ENCODE measurements at places on chromosomes 1 and 21.

DNA sequence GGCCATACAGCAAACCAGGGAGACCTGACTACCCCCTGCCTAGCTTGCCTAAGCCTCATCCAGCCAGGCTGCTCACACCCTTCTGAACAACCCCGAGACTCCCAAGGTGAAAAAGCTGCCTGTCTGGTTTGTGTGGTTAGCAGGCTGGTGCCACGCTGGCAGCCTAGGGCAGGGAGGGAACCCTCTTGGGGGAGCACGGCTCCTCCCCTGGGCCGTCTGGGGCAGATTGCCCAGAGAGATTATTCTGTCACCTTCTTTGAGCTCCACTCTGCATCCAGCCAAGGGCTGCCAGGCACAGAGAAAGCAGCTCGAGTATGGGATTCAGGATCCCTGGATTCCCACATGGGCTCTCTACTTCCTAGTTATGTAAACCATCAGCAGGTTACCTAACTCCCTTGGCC is 27.5 kb upstream of the TCEA3 start:
- DNase-seq = peak; percentile 29

- no peak for DNase-seq
Observed at GRCh38 chr1:168057921-168058320, 78.8 kb downstream of the GPR161 start.

DNA sequence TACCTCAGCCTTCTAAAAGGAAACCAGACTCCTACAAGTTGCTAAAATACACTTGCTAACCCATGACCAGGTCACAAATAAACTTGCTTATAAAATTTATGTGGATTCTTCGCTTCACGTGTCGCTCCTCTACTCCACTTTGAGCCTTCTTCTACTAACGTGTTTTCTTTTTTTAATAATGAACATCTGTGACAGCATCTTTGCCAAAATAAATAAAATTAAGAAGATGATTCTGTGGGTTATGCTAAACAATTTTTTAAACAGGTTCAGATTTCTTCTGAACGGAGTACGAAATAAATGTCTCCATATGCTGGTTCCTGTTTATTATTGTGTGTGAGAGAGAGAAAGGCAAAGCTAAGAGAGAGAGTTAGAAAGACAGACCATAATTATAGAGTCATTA is 735.8 kb downstream of the LTN1 start:
- DNase-seq = no peak

DNA sequence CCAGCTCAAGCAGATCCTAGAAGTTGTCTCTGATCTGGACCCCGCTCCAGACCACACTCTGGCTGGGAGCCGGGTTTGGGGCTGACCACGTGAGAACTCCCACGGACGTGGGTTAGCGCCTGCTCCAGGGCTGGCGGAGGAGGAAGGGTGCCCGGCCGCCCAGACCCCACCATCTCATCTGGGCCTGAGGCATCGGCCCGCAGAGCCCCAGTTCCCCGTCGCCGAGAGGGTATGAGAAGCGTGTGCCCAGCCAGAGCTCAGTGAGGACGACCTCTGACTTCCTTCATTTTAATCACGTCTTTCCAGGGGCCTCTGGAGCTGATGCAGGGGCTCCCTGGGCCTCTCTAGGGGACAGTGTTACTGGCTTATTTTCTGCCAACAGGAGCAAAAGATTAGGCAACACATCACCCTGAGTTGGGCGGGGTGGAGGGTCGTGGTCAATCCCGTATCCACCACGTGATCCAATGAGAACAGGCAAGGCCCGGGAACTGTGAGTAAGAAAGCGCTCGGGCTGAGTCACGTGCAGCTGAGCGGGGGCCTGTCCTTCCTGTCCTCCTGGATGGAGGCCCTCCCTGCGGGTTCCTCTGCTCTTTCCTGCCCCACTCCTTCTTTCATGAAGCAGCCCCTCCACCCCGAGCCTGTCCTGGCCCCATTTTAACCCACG is 81.1 kb downstream of the SIK1 start:
- no peak for DNase-seq

- DNase-seq = no peak
Observed at GRCh38 chr1:55828044-55828443, 612.9 kb upstream of the USP24 start.

DNA sequence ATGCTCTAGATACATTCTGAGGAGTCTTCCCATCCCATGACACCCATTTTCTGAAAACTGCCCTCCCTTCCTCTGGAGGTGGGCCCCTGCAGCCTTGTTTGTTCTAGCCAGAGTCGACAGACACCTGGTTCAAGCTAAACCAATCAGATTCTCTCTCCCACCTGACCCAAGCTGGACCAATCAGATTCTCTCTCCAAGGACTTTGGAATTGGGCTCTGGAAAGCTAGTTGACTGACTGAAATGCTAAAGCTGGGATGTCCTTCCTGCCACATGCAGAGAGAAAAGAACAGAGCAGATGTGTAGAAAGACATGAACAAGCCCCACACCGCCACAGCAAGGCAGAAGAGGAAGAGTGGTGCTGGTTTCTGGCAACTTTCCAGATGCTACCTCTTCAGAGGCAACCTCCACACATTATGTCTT is 24.6 kb downstream of the ASAP3 start:
- no peak for DNase-seq

- no peak for DNase-seq
Observed at GRCh38 chr1:223514644-223515043, 121.4 kb downstream of the CCDC185 start.

DNA sequence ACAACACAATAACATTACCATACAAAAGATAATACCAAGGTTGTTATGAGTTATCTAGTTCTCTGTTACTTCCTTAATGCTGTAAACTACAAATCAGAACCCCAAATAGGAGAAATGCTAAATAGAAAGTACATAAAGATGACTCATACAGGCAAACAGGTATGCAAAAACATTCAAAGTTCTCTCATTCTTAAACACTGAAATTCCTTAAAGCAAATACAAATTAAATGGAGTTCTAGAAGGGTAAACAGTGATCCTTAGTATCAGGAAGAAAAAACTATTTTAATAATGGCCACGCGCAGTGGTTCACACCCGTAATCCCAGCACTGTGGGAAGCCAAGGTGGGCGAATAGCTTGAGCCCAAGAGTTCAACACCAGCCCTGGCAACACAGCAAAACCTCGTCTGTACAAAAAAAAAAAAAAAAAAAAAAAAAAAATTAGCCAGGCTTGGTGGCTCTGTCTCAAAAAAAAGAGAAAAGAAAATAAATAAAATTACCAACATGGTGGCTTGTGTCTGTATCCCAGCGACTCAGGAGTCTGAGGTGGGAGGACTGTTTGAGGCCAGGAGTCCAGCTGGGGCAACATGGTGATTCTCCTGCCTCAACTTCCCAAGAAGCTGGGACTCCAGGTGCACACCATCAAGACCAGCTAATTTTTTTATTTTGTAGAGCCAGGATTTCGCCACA is 17.5 kb downstream of the FBXO42 start:
- DNase-seq = no peak

DNA sequence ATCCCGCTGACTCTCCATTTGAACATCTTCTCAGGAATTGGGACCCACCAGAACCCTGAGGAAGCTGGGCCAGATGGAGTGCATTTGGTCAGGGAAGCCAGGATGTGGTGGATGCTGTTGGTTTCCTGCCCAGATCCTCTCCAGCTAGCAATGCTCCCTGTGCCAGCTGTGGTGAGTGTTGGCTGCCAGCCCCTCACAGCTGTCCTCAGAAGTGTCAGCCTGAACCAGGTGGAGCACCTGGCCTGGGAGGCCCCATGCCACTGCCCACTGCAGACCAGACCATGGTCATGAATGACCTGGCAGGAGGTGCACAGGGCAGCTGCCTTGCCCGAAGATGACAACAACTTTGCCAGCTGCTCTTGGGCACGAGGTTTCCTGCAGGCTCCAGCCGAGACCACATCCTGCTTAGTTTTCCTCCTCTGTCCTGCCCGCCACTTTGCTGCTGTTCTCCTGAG is 54.4 kb downstream of the PRSS38 start:
- DNase-seq = no peak

- no peak for DNase-seq
Observed at GRCh38 chr1:201414051-201414738, 7.3 kb downstream of the TNNI1 start.

DNA sequence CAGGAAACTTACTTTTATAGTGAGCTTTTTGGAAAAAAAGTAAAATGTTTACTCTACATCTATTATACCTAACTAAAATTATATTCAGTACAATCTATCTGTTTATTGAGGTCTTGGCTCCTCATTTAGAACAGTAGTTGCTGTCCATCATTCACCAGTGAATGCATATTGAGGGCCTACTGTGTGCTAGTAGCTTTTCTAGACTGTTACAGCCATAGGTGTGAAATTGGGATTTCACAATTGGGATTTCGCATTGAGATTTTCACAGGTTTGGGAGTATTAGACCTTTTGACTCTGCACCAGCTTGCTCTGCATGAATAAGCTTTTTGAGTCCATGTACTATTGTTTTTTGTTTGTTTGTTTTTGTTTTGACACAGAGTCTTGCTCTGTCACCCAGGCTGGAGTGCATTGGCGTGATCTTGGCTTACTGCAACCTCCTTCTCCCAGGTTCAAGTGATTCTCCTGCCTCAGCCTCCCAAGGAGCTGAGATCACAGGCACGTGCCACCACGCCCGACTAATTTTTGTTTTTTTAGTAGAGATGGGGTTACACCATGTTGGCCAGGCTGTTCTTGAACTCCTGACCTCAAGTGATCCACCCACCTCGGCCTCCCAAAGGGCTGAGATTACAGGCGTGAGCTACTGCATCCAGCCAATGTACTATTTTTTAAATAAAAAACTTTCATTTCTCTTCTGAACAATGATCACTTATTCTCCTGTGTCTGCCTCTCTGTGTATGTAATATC is 47.2 kb upstream of the ERRFI1 start:
- DNase-seq = no peak

DNA sequence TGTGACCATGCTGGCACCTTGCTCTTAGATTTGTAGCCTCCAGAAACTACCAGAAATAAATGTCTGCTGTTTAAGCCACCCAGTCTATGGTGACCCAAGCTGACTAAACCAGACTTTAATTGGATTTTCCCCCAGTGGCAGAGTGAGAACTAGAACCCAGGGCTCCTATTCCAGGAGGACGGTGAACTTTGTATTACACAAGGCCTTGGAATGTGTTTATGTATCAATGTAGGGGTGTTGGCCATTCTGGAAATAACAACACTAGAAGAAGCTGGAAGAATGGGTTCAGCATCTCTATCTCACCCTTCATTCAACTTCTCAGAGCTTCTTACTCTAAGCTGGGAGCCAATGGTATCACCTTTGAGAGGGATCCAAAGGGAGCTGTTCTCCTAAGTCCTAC is 37.0 kb downstream of the ARHGEF11 start:
- no peak for DNase-seq

Data from left renal cortex interstitium (tissue), 4 donors.